HFFc6 (cell line): ENCODE measurements at places on chromosomes 5 and 9. TPM values are rescaled to one million over a fixed set of nuclear protein-coding genes. Genes with fewer than 3 reads are reported as not detected.

The TYRP1 gene
- not detected in 3 replicates for total RNA-seq

The SLC6A19 gene
- not detected in 2 replicates for total RNA-seq

The SLC23A1 gene
- not detected in 3 replicates for total RNA-seq

The ADGRV1 gene
- total RNA-seq = not detected in 3 replicates

DNA sequence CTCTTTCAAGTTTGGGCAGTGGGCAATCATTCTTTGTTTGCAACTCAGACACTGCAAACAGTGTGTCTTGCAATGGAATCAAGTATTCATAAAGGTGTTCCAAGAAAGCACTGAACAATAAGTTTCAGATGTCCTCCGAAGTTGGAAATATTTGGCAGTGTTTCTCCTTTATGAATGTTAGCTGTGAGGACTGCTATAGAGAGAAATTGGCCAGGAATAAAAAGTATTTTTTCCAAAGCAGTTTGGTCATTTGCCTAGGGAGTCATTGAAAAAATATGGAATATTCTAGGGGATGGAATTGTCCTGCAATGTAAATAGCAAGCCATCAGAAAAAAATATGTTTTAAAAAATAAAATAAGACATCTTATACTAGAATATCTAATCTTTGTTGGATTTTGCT, 688.6 kb upstream of the SEMA6A start:
- no peak for DNase-seq

GRCh38 chr9:117720066-117720465, 15.9 kb downstream of the TLR4 start:
- DNase-seq = no peak

DNA sequence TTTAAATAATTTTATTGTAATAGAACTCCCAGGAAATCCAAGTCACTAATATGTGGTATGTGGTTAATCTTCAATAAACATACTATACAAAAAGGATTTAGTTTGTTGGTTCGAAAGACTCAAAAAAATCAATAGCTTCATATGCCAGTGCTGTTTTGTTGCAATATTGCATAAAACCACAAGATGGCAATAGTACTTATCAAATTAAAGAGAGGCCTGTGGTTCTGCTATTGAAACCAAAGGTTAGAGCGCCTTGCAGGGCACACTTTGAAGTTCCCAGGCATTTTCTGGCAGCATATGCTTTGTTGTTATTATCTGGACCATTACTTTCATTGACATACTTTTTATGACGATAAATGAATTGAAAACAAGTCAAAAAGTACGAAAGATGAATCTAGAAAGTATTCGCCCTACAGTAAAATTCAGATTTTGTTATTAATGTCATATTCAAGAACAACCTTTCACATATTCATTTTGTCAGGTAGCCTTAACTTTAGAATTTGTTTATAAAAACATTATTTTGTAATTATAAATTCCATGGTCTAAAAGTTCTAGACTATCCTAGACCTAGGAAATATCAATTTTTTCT, 316.3 kb downstream of the MCTP1 start:
- peak; percentile 74 for DNase-seq

- no peak for DNase-seq
Measured at GRCh38 chr5:117892360-117892759, 1096.0 kb downstream of the DTWD2 start.

DNA sequence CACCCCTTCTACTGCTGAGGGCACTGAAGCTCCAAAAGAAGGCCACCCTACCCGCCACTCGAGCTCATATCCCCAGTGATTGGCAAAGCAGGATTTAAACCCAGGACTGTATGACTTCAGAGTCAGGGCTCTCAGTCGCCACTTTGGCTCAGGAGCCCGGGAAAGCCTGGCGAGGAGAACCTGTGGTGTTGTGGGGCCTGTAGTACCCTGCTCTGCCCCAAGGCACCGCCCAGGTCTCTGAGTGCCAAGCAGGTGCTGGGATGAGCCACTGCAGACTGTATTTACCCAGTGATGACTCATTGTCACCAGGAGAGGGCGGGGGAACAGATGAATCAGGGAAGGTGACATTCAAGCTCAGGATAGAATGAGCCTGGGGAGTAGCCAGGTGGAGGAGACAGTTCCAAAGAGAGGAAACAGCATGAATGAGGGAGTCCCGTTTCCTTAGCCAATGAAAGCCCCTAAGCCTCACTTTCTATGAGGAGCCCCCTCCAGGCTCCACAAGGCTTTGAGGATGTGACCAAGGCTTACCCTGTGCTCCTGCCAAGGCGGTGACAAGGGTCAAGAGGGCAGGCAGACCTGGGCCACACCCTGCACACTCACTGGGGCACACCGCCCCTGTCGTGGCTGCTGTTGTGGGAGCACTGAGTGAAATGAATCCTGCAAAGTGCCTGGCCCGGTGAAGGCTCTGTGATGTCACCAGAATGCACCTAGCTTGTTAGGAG, 17.8 kb upstream of the DPM2 start:
- no peak for DNase-seq

DNA sequence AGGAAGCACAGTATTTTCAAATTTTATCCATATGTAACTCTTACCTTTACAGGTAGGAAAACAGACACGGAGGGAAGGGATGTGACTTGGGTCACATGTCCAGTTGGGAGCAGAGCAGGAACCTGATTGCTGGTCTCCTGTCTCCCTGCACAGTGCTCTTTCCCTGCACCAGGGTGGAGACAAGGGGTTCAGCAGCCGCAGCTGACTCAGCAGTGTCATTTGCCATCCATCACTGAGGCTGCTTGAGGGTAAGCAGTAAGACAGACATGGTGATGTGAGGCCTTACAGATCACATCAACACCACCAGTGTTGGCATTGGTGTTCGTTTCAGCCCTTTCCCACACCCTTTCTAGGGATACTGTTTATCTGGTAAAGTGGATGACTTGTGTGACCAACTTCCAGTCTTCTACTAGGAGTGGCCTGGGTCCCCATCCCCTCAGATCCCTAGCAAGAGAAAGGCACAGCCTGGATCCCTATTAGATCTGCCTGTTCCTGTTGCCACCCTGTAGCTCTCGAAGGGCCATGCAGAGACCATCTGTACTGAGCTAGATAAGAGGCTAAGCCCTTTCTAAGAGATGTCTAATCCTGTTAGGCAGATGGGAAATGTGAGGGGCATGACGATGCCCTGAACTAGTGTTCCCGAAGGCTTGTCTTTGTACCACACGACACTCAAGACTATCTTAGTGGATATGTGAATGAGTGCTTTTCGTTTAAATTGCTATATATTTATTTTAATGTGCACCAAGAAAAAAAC, 29.1 kb downstream of the FRMPD1 start:
- DNase-seq = no peak
